Activated CD8-positive, alpha-beta memory T cell treated with anti-CD3 and anti-CD28 coated beads, Interleukin-2, amount 10 ng/mL, durations not matched to agents 7 days and 5 days (primary cell): ENCODE measurements at places on chromosomes 16 and 17.
A peak's percentile ranks its signal among the peaks of the same experiment; 100 is the strongest.

DNA sequence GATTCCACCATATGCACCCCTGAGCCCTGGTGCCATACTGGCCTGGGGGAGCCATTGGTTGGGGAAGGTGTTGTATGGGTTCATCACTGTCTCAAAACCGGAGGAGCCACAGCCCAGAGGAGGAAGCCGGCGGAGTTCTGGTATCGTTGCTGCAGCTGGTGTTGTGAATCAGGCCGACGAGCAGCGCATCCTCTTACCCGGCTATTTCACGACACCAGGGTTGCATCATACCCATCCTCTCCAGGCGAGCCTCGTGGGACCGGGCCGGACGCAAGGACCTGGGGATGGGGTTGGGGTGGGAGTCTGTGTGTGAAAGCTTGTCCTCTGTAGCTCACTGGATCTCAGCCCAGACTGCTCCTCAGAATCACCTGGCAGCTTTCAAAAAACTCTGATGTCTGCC, 6.6 kb upstream of the SLC12A3 start:
- DNase-seq: no peak

DNA sequence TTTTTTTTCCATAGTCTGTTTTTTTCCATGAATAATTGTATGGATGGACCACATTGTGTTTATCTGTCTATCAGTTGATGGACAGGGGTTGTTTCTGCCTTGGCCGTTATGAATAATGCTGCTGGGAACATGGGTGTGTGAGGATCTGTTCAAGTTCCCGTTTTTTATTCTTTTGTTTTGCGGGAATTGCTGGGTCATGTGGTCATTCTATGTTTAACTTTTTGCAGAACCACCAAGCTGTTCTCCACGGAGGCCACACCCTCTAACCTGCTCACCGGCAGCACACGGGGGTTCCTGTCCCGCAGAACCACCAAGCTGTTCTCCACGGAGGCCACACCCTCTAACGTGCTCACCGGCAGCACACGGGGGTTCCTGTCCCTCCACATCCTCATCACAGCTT, 5.9 kb upstream of the MSLN start:
- DNase-seq: no peak

GRCh38 chr16:68273896-68274295, 9.6 kb downstream of the SLC7A6 start:
- DNase-seq: no peak

GRCh38 chr16:2152695-2153506, 2.7 kb upstream of the TRAF7 start:
- DNase-seq: no peak

- no peak for DNase-seq
These were observed 256.5 kb upstream of the TNRC6C start for GRCh38 chr17:77701996-77702395.

DNA sequence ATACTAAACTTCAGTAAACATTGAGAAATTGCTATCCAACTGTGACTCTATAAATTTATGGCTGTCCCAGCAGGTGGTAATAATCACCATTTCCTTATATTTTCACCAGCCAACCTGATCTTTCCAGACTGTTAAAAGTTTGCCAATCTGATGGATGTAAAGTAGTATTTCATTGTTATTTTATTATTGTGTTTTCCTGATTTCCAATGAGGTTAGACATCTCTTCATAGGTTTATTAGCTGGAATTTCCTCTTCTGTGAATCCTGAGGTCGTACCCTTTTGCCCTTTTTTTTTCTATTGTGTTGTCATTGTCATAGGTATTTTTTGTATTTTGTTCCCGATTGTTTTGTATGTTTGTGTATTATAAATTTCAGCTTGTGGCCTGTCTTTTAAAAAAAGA, 31.7 kb downstream of the BMERB1 start:
- DNase-seq: no peak

DNA sequence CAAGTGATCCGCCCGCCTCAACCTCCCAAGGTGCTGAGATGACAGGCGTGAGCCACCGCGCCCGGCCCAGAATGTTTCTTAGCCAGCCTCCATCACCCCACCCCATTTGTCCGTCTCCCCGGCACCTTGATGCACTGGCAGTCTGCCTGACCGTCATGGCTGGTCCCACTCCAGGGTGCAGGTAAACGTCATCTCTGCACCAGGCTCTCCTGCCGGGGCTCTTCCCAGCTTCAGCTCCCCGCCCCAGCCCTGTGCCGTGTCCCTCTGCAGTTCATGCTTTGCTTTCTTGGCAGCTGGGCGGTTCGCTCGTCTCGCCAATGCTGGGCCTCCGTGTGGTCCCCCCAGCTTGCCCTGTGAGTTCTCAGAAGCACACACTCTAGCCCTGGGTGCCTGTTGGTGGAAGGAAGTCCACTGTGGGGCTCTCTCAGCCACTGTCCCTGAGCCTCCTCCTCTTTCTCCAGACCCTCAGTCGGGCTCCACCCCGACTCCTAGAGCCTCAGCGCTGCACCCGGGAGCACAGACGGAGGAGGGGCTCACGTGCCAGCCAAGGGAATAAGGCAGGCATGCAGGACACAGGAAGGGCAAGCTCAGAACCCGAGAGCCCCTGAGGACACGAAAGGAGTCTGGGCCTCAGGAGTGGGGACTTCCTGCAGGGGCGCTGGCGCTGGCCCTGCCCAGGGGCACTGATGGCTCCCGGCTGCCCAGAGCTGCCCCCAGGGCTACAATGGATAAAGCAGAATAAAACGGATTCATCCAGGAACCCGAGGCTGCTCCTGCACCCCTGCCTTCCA, 12.0 kb downstream of the HS3ST6 start:
- DNase-seq: no peak

DNA sequence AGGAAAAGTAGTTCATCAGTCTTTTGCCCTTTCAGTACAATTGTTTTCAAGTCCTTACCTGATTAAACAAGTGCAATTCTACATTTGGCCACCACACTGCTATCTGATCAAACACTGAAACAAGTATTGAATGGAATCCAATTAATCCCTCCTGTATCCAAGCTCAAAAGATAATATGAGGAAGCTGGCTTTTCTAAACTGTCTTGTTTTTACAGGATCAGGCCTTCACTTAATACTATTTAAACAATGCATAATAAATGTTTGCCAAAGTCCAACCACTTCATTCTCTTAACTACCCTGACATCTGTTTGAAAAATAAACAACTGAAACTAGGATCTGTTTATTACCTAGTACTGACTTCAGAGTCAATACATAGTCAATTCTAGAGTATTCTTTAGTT, 131.6 kb downstream of the MRTFB start:
- no peak for DNase-seq

GRCh38 chr16:4925293-4925607, 11.7 kb downstream of the PPL start:
- no peak for DNase-seq

- no peak for DNase-seq
These were observed 16.9 kb upstream of the USP22 start for GRCh38 chr17:21059761-21060160.

DNA sequence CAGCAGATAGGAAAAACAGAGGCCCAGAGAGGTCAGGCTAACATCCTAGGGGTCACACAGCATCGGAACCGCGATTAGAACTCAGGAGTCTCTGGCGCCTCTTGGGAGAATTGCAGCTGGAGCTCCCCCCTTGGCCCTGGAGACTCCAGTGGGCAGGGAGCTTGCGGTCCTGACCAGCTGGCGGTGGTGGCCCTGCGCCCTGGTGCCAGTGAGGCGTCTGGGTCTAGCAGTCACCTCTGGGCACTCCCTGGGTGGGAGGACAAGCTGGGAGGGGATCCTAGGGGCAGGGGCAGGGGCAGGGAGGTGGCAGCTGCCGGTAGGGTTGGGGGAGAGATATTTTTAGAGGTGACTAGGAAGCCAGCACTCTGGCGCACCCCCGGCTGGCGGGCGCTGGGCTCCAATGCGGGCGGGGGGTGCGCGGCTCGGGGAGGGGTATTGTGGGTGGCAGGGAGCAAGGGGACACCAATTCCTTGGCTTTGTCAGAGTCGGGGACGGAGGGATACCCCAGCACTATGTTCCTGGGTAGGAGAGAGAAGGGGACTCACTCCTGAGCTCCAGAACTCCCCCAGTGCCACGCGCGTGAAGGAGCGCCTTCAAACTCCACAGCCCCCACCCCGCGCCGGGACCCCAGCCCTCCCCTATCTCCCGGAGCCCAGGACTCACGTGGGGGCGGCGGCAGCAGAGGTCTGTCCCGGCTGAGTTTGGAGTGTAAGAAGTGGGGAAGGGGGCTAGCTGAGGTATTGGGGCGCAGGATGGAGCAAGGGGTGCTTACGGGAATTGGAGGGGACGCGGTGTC, 584 bp downstream of the PHOSPHO1 start:
- DNase-seq: no peak

GRCh38 chr16:20300312-20301097, 26.8 kb downstream of the GP2 start:
- peak; percentile 57 for DNase-seq

DNA sequence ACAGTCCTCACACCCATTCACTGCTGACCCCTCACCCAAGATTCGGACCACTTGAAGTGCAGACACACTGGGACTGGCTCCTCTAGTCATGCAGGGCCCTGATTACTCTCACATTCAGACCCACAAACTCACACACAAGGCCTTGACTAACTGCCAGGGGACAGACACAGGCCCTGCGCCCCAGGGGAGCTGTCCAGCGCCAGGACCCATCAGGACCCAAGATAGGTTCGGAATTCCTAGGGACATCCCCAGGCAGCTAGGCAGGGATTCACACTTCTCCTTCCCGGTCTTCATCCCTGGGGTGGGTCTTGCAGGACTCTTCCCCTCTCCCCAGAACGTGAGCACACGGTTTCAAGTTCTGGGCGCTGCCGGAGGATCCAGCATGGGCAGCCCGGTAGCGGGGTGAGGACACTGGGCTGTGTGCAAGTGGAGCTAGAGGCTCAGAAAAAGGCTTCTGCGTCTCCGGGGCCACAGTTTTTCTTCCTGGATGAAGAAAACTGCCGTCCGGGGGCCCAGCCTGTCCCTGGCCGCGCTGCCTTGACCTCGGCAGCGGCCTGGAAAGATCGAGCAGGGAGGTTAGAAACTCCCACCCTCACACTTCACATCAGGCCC, 1.6 kb downstream of the SEZ6 start:
- DNase-seq: no peak

- DNase-seq: no peak
These were observed 69.1 kb downstream of the KLHDC4 start for GRCh38 chr16:87696726-87697125.

GRCh38 chr17:45775576-45776011, 8.5 kb upstream of the CRHR1 start:
- no peak for DNase-seq

DNA sequence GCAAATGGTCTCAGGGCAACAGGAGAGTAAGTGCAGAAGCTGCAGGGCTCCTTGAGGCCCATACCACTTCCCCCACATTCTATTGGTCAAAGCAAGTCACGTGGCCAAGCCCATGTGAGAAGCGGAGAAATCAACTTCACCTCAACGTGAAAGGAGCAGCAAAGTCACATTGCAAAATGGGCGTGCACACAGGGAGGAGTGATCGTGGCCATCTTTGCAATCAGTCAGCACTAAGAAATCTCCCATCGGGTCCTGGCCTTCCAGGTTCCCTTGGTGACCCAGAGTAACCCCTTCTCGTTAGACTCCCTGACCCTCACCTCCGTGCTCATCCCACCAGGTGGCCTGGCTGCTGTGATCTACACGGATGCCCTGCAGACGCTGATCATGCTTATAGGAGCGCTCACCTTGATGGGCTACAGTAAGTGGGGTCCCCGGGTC, 38.0 kb downstream of the SLC5A11 start:
- DNase-seq: no peak

DNA sequence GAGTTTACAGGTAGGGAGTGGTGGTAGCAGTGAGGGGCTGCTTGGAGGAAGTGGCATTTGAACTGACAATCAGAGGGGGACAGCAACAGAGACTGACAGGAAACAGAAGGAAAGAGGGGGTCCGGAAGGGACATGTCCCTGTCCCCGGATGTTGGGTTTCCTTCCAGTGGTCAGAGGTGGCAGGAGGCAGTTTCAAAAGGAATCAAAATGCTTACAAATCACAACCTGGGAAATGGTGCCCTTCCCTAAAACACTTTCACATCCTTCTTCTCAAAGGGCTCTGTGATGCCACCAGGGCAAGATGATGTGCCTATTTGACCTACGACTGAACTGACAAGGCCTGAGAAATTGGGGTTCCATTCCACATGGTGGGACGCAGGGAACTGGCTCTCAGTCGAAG, 19.7 kb downstream of the ADGRG1 start:
- DNase-seq: no peak

DNA sequence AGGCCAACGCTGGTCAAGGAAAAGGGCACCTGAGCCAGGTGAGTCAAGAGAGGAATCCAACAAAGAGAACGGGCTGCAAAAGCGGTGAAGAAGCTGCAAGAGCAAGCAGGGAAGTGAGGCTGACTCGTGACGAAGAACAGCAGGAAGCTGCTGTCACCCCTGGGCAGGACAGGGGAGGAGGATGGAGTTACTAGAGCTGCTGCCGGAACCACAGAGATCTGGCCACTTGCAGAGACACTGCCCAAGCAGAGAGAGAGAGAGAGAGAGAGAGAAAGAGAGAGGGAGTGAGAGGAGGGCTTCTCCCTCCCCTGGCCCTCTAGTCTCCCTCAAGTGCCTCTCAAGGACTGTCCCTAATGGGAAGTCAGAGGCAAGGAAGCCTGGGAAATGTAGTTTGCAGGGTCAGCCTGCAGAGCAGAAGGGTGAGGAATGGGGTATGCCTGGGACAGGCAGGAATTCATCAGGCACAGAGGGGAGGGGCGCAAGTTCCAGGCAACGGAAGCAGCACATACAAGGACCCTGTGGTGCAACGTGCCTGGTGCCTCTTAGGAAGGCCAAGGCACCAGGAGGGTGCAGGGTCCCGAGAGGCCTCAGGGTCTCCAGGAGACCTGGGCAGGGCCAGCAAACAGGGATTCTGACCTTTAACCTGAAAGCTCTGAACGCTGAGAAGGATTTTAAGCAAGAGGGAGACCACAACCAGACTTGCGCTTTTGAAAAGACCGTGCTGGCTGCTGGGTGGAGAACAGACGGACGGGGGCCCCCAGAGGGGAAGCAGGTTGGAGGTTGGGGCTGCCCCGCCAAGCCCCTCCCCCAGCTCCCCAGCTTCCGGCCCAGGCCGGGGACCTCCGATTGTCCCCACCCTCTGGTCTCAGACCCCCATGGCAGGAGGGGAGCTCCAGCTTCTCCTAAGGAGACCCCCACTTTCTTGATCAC, 45.8 kb upstream of the CIBAR2 start:
- DNase-seq: peak; percentile 45
